Hindlimb muscle (tissue), 1 donor: ENCODE measurements at places on chromosomes 5 and 9. TPM values are rescaled to one million over a fixed set of nuclear protein-coding genes. Genes with fewer than 3 reads are reported as not detected.

The TBCA gene
- polyA plus RNA-seq, result 216 TPM

The ANKRD18B gene
- 0.08 TPM for polyA plus RNA-seq

- DNase-seq, result no peak
These were observed 276.7 kb upstream of the KIF2A start for GRCh38 chr5:62029303-62029702.

DNA sequence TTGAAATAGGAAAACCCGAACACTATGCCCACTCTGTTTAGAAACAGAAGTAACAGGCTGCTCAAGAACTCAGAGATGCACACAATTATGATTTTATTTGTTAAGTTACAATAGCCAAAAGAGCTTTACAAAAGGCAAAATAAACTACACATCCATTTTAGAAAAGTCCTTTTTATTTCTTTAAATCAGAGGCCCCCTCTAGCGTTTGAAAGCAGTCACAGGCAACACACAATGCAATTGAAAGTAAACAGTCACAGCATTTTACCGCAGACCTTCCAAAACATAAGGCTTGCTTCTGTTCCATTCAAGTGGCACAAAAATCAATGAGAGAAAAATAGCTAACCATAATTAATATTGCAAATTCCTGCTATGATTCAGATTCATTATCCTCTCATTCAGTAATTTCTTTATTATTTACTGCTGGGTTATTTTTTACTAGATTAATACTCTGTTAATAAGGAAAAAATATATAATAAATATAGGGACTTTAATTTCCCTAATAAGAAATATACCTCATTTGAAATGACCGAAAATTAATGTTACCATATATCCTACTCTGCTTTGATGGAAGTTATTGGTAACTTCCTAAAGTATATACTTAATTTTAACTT, 78.3 kb downstream of the CEP120 start:
- peak; percentile 34 for DNase-seq

DNA sequence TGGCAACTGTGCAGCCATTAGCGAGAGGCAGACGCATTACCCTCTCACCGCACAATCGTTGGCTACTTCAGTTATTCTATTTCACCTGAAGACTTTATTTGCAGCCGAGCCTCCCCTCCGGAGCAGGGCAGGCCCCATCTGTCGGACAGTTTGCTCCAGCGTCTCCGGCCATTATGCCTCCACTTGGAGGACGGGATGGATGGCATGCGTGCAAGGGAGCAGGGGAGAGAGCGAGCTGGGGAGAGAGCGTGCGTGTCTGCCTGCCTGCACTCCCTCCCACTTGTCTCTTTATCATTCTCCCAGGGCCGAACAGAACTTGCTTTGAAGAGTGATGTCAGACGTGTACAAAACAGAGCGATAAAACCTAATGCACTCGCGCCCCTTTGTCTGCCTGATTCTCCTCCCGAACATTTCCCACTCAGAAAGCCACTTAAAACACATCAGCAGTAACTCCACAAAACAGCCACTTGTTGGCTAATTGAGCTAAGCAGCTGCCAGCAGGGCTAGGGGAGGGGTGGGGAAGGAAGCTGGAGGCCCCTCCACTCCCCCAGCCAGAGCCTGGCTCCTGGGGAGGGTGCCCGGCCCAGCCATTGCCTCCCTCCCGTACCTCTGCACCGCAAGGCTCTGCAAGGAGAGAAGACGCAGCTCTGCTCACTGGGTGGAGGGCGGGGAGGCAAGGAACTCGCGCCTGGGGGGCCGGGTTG, 43.4 kb upstream of the FUBP3 start:
- DNase-seq, result no peak

- no peak for DNase-seq
These were observed 597.3 kb downstream of the TLE1 start for GRCh38 chr9:81092057-81092456.

DNA sequence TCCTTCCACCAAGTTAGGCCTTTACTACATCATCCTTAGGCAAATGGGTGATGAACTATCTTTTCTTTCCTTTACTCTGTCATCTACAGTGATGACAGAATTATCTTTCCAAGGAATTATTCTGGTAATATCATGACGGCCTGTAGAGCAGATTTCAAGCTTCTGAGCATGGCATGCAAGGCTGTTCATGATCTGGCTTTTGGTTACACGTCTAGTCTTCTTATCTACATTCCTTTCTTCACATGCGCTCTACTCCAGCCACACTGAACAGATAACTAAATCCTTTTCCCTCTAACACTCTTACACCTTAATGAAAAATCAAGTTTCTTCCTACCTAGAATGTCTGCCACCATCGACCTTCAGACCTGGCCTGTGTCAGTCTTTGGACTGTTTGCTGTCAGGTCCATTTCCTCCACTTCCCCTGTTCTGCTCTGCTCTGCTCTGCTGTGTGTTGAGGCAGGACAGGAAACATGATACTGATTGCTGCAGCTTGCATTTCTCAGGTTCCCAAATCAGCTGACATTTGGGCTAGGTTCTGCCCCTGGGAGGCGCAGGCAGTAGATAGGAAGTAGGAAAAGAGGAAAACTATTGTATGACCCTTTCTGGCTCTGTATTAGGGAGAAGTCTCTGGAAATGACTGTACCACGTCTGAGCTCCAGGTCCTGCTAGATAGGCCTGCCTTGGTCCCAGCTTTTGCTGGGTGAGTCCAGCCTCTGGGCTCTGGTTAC, 4.2 kb downstream of the SCGB3A2 start:
- DNase-seq, result no peak

- no peak for DNase-seq
These were observed 127.2 kb upstream of the SLC44A1 start for GRCh38 chr9:105117234-105117633.
